ENCODE measurements at places on chromosomes 13 and 19.

- no peak for DNase-seq
Measured at GRCh38 chr19:58586133-58586765, 13.1 kb upstream of the MZF1 start.

DNA sequence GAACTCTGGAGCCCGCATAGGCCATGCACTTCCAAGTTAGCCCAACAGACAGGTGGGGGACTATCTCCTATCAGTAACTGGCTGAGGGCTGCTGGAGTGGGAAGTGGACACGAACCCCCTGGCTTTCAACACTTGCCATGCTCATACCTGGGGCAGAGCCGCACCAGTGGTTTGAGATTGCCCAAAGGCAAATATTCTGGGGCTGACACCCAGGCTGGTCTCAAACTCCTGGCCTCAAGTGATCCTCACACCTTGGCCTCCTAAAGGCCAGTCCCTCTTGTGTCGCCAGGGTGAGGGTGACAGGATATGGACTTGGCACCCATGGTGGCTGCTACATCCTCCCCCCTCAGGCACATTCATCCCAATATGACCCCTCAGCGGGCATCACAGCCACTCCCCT lies 13.1 kb downstream of the NFKBID start:
- no peak for DNase-seq

DNA sequence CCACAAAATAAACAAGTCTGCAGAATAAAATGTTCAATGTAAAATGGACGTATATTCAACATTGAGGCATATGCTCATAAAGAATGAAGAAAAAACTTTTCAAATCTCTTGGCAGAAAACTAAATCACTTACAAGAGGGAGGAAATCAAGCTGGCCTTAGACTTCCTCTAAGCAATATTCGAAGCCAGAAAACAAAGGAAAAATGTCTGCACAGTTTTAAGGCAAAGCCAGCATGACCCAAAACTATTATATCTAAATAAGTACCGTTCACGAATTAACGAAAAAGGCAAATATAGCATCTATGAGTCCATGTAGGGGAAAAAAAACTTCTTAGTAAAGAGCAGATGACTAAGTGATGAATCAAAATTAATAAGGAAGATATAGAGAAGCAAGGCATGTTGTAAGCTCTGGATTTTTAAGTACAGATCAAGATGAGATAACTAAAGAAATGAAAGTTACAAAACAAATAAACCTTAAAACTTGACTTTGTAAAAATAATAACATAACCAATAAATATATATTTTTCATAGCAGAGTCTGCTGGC lies 101.3 kb downstream of the KCNRG start:
- no peak for DNase-seq

DNA sequence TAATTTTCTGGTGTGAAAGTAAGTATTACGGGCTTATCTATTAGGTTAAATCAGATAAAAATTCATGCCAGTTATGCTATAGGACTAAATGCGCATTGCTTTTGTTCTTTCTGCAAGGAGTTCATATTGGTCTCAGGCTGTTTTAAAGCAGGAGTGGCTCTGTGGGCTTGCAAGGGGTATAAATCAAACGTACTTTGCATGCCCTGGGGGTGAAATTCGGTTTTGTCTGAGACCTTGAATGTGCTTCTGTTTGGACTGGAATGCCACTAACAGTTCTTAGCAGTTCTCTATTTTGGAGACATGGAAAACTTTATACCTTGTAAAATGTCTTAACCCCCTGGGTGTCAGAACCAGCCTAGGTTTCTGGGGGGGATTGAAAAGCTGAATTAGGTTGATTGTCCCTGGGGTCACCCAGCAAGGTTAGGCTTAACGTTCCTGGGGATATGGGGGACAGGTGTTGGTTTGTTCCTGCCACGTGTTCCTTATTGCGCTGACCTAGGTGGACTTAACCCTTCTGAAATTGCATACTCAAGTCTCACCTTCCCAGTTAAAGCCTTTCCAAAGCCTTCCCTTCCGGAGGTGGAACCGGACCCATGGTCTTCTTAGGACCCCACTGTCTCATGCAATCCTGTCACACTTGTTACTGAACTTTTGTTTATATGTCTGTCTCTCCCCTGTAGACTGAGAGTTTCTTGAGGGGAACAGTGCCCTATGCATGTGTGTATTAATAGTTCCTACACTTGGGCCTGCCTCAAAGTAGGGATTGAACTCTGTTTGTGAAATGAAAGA lies 182.2 kb downstream of the LMO7 start:
- DNase-seq = no peak

- no peak for DNase-seq
Measured at GRCh38 chr13:78638216-78638615, 20.7 kb downstream of the OBI1 start.

DNA sequence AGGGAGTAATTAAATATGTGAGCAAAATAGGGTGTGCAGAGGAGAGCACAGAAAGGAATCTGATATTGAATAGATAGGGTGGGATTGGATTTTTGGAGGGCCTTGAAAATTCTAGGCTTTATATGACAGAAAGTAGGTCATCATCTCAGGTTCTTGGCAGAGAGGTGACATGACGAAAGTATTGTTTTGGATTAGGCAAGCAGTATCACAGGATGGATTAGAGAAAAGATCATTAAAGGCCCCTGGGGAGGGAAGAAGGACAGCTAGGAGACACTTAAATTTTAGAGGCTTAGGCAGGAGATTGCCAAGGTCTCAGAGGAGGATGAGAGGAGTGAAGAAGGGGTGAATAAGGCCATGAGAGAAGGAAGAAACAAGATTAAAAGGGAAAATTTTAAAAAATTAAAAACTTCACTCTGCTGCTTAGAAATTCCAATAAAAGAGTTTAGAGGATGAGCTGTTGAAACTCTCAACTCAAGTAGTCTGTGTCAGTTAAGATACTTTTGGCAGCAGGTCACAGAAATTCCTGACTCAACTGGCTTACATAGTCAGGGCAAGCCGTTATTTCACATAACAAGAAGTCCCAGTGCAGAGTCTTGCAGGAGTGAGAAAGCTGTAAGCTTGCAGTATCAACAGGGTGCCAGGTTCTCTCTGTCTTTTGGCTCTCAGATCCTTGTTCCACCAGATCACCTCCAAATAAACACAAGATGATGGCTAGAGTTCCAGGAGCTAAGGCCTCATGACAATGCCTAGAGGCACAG lies 8.8 kb downstream of the GPC6 start:
- peak; percentile 45 for DNase-seq

DNA sequence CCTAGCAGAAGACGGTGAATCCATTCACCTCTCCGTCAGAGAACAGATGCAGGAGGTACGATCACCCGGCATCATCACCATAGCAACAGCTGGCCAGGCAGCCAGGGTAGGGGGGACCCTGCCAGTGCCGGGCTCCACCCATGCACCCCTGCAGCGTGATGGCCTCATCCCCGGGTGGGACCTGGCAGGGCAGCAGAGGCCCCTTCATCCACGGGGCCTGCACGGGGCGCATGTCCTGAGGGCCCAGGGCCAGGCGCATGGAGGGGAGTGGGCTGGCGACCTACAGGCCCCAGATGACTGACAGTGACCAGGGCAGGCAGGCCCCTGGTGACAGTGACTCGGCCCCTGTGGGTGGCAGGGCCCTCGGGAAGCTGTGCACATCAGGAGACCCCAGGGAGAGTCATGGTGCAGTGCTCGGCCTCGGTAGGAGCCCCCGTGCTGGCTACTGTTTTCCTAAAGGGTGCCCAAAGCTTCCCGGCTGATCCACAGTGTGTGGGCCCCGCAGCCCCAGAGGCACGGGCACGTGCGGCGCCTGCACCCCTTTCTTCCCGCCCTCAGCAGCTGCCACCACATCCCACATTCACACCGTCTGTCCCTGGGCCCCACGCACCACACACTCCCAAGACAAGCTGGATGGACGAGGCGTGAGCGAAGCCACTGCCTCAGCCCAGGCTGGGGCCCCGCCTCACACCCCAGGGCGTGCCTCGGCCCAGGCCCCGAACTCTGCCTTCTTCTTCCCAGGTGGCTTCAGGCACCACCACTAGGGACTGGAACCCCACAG lies 4.8 kb downstream of the RNF126 start:
- DNase-seq = no peak

- DNase-seq = no peak
Measured at GRCh38 chr13:59568306-59568705, 595.4 kb downstream of the DIAPH3 start.

DNA sequence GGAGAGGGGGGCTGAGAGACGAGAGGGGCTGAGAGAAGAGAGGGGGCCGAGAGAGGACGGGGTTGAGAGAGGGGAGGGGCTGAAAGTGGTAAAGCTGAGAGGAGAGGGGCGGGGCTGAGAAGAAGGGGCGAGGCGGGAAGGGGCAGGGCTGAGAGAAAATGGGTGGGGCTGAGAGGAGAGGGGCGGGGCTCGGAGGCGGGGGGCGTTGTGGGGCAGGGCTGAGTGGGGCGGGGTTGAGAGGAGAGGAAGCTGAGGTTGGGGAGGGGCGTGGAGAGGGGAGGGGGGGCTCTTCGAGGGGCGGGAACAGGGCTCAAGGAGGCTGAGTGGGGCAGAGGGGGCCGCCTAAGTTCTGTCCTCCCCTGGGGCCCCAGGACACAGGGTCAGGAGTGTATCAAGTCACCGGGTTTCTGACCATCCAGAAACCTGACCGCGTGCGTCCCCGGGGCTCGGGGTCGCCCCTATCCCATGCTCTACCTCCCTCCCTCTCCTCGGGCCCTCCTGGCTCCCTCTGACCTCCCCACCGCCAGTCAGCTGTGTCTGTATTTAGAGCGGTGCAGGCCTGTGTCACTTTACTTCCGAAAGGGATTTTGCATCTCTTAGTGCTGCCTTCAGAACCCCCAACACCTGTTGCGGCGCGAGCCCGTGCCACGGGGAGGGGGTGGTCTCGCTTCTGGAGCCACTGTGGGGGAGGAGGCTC lies 38.6 kb upstream of the SEMA6B start:
- DNase-seq = peak; percentile 63

DNA sequence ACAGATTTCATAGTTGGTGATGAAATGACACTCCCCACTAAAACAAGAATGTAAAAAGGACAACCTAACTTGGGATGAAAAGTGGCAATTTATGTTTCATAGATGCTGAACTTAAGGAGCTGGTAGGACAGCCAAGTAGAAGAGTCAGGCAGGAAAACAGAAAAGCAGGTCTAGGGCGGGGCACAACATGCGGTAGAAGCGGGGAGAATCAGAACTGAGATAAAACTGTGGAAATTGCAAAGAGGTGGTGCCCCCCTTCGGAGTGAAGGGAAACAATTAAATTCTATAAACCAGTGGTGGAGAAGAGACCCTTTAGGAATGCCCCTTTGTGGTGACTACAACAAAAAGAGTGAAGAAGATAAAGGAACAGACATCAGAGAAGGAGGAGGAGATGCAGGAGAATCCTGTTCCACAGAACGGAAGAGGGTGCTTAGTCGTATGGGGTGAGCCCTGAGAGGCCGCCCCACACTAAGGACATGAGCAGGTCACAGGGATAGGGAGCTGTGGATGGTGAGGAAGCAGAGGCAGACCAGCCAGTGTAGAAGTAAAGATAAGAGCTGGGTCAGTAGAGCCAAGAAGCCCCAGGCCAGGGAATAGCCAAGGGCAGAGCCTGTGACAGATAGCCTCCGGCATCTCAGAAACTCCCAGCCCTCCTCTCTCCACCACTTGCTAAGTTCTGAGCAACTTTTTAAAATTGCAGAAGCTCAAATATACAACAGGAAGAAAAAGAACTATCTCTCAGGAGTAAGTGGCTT lies 100.3 kb upstream of the DOCK9 start:
- DNase-seq = no peak

DNA sequence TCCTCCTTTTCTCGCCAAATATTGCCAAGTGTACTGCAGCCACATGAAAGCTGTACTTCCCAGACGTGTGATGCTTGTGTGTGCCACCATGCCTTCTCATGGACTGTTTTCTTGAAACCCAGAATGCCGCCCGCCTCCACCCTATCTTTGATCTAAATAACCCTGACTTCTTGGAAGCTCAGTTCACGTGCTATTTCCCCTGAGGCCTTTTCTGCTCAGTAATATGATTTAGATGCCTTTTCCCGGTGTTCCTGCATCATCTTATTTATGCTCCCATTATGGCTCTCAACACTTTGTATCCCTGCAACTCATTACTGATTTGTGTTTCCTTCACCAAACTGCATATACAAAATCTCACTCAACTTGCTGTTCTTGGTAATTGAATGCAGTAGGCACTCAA lies 116.1 kb downstream of the USP12 start:
- DNase-seq = no peak

- peak; percentile 48 for DNase-seq
Measured at GRCh38 chr19:12834976-12835757, 788 bp upstream of the RTBDN start.

- no peak for DNase-seq
Measured at GRCh38 chr19:3642987-3643673, 16.5 kb upstream of the CACTIN start.

DNA sequence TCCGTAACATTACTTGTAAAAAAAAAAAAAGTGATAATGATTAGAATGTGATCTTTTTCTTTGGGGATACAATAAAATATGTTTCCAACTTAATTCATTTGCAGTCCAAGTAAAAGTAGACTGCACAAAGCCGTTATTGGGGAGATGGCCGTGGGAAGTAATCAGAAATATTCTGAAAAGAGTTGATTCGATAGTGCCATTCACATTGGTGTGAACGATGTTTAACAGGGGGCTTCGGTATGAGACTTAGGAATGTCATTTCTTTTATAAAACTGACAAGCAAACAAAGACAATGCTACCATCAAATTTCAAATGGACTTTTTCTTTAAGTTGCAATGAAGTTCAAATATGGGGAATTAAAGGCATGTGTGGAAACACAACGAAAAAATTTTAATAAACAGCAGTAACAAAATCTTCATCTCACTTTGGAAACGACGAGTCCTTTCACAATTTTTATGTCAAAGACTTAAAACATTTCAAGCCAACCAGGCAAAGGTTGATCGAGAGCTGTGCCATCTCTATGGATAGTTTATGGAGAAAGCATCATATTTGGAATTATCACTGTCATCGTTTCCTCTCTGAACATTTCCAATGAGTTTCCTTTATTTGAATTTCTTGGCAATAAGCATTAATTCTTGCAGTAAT lies 1.7 kb upstream of the ZIC5 start:
- no peak for DNase-seq

DNA sequence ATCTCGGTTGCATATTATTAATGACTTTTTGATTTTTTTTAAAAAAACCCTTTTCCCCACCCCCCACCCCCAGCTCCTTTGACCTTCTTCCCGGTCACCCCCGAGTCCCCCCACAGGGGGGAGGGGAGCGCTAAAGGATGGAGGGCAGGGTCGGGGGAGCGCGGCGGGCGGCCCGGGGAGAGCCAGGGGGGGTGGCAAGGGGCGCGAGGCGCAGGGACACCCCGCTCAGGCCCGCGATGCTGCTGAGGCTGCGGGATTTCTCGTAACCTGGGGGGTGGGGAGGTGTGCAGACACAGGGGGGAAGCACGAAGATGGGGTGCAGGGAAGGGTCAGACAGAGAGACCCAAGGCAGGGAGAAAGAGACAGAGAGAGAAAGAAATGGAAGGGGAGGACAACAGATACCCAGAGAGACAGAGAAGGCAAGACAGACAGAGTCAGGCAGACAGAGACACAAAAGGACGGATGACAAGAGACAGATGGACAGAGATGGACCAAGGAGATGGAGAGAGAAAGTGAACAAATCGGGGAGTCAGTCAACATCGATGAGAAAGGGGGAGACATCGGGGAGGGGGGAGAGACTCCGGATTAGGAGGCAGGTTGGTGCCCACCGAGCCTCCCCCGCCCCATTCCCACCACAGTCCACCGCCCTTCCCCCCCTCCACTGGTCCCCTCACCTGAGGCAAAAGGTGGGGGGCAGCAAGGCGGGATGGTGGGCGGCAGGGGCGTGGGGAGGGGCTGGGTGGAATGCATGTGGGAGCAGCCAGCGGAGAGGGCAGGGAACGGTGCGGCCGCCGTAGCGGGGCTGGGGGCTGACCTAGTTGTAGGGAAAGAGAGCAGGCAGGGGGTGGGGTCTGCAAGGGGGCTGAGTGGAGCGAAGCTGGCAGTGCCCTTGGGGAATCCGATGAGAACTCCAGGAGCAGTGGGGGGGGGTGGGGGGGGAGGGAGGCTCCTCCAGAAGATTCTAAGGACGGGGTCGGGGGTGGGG lies 14.2 kb downstream of the KCNC3 start:
- DNase-seq = no peak

Data from GM03348 (cell line).